ENCODE measurements at places on chromosomes 1 and 21.

DNA sequence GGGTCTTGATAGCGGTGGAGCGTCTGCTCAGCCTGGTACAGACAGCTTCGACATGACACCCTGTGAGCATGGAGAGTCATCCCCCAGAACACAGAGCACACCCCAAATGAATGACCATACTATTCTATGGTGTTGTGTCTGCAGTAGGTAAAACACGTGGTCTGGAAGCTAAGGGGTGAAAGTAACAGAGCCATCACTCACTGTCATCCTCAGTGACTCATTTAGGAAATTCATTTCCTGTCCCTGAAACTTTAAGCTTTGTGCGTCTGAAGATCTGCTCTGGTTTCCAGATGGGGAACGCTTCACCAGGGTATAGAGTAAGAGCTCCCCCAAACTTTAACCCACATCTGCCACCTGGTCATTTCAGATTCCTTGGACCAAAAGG lies 94.8 kb upstream of the DISP3 start:
- no peak for DNase-seq

DNA sequence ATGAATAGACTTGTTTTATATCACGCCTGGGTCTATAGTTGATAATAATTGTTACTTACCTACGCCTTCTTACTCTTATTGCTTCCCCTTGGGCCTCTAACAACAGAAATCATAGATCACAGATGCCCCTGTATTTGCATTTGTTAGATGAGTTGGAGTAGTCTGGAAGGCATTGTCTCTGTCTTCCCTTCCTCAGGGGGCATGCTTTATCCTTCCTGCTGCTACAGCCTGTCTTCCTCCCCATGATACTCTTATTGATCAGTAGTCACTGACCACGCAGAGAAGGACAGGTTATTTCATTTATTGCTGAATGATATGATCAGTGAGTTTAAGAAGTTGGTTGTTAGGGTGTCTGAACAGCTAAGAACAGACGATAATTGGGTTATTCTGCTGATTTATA lies 98.4 kb downstream of the DNM3 start:
- no peak for DNase-seq

- DNase-seq: no peak
Measured at GRCh38 chr1:18110598-18110939, 3.0 kb downstream of the IGSF21 start.

DNA sequence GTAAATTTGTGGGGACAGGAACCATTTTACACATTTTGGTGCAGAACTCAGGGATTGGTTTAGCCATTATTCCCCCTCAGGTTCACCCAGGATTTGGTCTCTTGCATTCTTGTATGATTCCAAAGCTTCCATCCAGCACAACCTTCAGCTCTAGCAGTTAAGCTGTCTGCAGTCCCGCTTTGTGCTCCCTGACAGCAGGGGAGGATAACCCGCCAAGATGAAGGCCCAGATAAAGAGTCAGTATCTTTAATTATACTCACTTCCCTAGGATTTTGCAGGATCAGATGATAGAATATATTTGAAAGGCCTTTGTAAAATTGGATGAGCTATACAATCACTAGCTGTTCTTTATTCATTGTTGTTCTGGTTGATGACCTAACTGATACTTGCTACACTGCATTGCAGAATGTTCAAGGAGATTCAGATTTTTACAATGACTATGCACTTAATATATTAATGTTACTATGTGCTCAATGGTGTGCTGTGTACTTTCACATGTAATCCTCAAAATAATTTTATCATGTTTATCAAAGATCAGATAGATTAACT lies 49.8 kb downstream of the SLC16A1 start:
- DNase-seq: no peak
